Uterine smooth muscle cell (primary cell): ENCODE measurements at places on chromosomes 4 and X. TPM values are rescaled to one million over a fixed set of nuclear protein-coding genes. Genes with fewer than 3 reads are reported as not detected.

GAGE12F gene
- total RNA-seq, result not detected in 2 replicates

HSFX2 gene
- total RNA-seq, result not detected in 2 replicates

AMTN gene
- not detected in 2 replicates for total RNA-seq

NDNF gene
- 0.12 and 0.55 TPM in 2 replicates for total RNA-seq

MAP3K15 gene
- 0.11 and 0.12 TPM in 2 replicates for total RNA-seq

SPACA5 gene
- total RNA-seq, result not detected in 2 replicates
